ENCODE measurements at places on chromosomes 3 and 15.

- DNase-seq, result peak; percentile 66
These were observed 716 bp downstream of the SMC4 start for GRCh38 chr3:160400030-160400701.

- DNase-seq, result no peak
These were observed 85.7 kb downstream of the TRIM42 start for GRCh38 chr3:140763532-140763931.

DNA sequence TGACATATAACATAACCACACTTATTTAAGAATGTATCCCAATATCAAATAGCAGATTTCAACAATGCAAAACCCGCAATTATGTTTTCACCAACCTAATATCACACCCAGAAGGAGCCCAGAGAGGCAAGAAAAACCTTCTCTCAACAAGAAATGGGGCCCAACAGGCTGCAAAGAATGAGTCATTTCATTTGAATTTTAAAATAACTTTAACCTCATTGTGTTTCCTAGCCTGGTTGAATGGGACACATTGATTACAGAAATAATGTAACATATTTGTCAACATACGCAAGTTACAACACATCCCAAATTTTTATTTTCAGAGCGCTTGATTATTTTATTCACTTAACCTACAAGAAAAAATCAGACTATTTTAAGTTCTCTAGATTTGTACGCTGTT, 365.1 kb upstream of the SLCO3A1 start:
- no peak for DNase-seq

GRCh38 chr3:37952564-37952963, 38.0 kb upstream of the VILL start:
- no peak for DNase-seq

GRCh38 chr3:88180398-88180999, 30.7 kb downstream of the C3orf38 start:
- no peak for DNase-seq

DNA sequence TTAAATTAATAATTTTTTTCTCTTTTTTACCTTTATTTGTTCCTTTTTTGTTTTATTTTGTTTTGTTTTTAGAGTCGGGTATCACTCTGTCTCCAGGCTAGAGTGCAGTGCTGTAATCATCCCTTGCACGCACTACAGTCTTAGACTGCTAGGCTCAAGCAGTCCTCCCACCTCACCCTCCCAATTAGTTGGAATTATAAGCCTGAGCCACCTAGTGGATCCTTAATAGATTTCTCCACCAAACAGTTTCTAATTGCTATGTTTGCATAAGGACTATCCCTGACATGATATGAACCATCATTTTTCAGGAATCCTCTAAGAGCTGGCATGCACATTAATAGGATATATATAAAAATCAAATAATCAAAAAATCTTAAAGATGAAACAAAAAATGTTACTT, 993.2 kb downstream of the OTOL1 start:
- no peak for DNase-seq

DNA sequence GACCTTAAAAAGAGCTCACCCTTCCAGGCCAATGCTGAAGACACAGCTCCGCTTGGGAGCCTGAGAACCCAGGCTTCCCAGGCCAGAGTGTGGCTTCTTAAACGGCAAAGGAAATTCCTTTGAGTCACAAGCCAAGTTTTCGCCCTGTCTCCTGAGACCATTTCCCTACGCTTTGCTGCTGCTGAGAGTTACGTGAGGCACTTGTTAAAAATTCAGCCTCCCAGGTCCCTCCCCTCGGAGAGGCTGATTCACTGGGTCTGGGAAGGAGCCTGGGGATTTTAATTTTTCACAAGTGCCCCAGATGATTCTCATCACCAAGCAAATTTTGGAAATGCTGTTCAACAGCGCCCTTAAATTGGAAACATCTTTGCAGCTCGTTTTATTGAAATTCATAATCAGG, 25.5 kb downstream of the RLBP1 start:
- no peak for DNase-seq

DNA sequence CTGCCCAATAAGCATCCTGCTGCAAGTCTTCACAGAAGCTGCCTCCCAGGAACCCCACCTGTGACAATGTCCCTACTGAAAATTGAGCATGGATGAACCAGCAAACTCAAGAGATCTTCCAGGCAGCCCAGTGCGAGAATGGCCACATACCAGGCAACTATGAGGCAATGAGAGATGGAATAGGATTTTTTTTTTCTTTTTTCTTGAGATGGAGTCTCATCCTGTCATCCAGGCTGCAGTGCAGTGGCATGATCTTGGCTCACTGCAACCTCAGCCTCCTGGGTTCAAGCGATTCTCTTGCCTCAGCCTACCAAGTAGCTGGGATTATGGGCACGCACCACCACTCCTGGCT, 60.9 kb upstream of the ARL8B start:
- no peak for DNase-seq

DNA sequence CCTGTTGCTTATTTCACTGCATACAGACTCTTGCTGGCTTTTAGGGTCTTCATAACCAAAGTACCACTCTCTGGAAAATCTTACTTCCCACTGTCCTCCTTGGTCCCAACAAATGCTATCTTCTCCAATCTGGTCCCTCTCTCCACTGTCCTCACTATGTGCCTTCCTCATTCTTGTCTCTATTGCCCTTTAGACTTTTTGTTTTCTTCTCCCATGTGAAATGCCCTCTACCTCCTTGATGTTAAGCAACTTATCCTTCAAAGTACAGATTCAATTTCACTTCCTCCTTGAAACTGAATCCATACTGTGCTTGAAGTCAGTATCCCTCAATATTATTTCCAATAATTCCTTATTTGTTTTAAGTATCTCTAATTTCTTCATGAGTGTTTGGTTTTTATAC, 60.8 kb downstream of the CGGBP1 start:
- no peak for DNase-seq

- DNase-seq, result no peak
These were observed 201.2 kb downstream of the BCHE start for GRCh38 chr3:165635791-165636683.

DNA sequence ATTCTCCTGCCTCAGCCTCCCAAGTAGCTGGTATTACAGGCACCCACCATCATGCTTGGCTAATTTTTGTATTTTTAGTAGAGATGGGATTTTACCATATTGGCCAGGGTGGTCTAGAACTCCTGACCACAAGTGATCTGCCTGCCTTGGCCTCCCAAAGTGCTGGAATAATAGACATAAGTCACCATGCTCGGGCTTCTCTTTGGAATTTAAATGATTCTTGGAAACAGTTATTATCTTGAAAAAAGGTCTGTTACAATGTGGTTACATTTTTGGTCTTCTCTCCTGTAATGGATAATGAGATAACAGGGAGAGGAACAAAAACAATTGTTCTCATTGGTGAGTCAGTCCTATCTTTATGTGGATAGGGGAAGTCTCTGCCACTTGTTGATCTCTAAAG, 59.8 kb upstream of the AADACL2 start:
- no peak for DNase-seq

DNA sequence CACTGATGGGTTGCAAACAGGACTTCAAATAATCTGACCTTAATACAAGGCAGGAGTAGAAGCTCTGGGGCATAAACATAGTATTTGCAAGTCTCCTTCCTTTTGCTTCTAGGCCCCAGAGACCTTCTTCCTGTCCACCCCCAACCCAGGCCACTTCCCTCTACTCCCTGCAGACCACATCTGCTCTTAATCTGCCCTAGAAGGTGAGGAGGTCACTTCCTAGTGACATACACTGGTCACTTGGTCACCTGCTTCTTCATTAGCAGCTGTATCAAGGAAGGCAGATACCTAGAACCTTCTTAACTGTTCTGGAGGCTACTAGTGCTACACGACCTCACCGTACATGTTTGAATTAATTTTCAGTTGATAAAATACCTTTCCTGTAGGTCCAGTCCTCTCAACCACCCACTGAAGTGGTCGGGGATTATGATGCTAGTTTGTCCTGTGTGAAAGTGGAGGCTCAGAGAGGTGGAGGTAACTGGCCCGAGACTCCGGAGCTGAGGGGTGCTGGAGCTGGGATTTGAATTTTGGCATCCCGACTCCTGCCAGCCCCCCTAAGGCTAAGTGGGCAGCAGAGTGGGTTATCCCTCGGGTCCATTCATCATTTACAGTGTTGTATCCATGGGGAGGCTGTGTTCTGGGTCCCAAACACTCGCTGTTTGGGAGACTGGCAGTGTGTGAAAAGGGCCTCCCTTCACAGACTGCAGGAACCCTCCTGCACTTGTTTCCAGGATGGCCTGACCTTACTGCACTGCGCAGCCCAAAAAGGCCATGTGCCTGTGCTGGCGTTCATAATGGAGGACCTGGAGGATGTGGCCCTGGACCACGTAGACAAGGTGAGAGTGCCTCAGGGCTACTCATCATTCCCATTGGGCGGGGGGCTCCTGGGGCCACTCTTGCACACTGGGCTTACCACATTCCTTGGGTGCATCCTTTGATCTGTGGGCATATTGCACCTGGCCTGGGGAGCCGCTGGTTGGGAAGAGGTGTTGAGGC, 13.9 kb downstream of the ANKDD1A start:
- DNase-seq, result no peak

GRCh38 chr3:169147238-169148008, 516.1 kb downstream of the MECOM start:
- DNase-seq, result peak; percentile 34

DNA sequence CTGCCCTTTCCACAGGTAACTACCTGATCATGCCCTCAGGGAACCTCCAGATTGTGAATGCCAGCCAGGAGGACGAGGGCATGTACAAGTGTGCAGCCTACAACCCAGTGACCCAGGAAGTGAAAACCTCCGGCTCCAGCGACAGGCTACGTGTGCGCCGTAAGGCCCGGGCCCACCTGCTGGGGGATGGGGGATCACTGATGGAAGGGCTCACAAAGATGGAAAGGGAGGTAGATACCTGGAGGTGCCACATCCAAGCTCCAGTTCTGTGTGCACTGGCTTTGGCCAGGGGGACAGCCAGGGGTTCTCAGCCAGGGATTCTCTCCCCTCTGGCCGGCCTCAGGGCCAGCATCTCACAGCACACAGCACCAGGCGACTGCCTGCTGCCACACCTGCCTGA, 59.4 kb downstream of the BOC start:
- DNase-seq, result no peak

DNA sequence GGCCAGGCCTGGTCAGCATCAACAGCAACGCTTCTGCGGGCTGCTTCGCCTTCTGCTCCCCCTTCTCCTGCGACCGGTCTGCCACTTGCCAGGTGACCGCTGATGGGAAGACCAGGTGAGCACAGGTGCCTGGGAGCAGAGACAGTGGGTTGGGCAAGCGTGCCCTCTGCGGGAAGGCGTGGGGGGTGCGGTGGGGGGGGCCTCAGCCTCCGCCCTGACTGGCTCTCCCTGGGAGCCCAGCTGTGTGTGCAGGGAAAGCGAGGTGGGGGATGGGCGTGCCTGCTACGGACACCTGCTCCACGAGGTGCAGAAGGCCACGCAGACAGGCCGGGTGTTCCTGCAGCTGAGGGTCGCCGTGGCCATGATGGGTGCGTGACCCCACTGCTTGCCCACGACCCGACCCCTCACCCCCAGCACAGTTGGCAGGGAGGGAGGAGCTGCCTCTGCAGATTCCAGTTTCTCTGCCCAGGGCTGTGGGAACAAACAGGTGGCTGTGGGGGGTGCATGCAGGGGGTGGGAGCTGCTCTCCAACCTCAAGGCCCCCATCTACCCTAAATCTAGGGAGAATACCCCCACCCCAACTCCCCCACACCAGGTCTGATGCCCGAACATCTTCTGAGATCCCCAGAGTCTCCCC, 8.8 kb downstream of the STAB1 start:
- peak; percentile 86 for DNase-seq

GRCh38 chr15:96390986-96391385, 60.5 kb downstream of the NR2F2 start:
- DNase-seq, result no peak

DNA sequence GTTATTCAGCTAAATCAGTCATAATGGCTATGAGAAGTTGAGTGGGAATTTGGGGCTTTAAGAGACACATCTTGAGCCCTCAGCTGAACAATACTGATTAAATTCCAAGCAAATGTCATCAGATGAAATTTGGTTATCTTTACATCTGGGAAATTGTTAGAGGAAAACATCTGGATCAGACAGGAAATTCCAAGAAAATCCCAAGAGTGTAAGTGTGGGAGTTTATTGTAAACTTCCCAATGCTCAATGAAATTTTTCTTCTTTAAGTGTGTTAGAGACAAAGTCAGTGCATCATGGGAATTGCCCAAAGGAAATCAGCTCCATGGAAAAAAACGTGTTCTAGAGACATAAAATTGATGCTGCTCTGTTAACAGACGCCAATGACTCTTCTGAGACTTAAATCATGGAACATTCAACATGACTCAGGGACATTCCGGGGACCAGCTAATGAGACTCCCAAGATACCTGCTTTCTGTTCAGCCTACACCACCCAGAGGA, 19.8 kb upstream of the DCLK3 start:
- DNase-seq, result no peak

DNA sequence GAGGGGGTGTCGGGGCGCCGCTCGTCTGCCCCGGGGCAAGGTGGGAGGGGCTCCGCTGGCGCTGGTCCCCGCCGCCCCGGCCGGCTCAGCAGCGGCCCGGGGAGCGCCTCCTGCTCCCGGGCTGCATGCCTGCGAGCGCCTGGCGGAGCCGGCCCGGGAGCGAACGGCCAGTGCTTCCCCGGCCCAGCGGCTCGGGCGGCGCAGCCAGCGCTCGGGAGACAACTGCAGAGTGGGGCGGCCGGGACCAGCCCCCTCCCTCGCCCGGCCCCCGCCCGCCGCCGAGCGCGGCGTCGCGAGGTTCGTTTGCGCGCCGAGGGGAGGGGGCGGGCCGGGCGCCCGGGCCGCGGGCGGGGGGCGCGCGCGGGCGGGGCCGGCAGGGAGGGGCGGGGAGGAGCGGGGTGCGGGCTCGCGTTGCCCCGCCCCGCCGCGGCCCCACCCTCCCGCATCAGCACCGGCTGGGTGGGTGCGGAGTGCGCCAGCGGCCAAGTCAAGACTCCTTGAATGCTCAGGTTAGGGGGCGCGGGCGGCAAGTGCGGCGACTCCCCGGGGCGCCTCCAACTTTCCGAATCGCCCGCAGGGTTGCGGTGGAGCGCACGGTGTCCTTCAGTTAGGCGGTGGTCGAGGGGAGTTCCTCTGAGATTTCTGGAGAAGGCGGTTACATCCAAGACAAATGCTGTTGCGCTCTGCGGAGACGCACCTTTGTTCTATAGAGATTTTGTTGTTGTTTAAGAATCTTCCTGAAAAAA, at the start of gene RGMA:
TSS of gene RGMA (minus strand) at position 231 of the 746 bp plus-strand sequence. CDS start 279 bp downstream, outside the sequence.
- DNase-seq, result peak; percentile 85

- no peak for DNase-seq
These were observed 2.1 kb upstream of the GTF2A2 start for GRCh38 chr15:59659366-59659765.

DNA sequence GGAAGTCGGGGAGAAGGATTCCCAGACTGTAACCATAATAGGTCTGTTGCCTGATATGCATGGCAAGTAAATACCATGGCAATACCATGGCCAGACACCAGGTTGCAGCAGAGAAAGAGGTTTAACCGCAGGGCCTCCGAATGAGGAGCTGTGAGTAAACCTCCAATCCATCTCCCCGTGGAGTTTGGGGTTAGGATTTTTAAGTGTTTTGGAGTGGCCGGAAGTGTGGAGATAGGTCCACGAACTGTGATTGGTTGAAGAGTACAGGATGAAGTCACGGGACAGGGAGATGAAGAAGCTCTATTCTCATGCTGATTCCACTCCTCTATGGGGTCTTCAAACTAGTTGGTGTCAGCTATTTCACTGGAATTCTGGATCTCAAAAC, 127.9 kb downstream of the ST8SIA2 start:
- peak; percentile 40 for DNase-seq
